ENCODE measurements at places on chromosomes 5 and 9.

DNA sequence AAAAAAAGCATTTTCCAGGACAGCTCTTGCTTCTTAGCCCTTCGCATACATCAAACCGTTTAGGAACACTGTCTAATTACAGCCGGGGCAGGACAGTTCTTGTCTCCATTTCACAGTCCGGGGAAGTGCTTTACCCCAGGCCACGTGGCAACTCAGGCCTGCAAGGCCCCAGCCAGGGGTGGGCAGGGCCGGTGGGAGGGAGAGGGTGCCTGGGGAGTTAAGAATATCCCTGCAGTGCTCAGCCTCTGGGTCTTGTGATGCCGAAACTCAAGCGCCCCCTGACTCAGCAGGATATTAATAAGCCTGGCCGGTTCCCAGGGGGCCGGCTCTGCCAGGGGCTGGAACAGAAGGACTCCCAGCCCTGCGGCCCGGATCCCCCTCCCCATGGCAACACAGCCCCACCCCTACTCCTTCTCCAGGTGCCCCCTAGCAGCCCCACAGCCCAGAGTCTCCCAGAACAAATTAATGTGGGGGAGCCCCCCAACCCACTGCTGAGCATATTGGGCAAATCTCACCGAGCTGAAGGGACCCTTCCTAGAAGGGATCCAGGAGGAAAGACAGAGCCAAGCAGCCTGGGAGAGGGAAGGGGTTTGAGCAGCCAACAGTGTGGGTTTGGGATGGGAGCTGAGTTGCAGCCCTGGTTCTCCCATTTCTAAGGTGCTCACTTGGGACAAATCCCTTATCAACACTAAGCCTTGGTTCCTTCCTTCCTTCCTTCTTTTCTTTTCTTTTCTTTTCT, 45.3 kb downstream of the PLPP7 start:
- DNase-seq, result no peak

GRCh38 chr5:167797933-167798332, 493.5 kb upstream of the WWC1 start:
- DNase-seq, result no peak

- DNase-seq, result no peak
Measured at GRCh38 chr5:177353093-177353492, 1.6 kb upstream of the LMAN2 start.

DNA sequence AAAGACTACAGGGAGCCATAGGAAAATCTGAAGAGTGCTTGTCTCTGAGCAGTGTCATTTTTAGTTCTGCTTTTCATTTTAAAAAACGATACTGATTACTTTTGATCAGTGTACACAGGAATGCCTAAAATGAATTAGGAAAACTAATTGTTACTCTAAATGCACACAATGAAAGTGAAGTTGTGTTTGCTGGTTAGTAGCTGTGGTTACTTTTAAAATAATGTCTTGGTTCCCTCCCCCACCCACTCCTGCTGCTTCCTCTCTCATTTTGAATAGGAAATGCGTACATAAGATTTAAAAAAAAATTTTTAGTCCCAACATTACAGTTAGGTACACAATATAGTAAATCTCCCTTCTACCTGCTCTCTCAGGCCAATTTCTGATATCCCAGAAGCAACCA, 47.5 kb upstream of the PLPP1 start:
- DNase-seq, result no peak

GRCh38 chr5:73495772-73496335, 2.4 kb upstream of the BTF3 start:
- no peak for DNase-seq

DNA sequence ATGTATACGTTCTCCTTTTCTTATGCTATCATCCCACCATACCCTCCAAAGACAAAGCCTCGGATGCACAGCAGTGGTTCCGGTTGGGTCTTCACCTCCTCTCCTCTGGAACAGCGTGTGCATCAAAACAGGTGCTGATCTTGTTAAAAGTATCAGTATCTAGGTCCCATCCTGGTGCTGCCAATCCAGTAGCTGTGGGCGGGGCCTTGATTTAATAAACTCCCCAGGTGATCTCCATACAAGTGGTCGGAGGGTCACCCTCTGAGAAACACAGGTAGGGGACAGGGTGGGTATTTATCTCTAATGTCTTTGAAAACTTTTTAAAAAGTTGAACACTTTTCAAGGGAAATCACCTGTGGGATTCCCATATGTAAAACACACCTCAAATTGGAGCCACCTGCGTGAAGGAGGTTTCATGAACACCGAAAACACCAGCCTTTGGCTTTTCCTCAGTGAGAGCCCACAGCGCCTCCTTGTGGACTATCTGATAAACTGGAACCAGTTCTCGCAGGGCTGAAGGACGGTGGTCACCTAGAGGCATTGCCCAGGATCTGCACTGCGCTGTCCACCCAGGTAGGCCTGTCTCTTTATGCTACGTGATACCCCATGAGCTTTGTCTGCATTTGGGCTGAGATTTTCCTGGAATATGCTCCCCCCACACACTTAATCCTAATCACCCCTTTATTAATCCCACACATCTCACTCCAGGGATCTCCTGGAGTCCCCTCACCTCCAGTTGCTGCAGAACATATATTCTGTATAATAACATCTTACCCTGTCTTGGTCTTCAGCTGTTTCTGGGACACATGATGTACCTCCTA, 80.5 kb upstream of the EPB41L4B start:
- DNase-seq, result no peak

GRCh38 chr5:143449772-143450171, 46.3 kb upstream of the NR3C1 start:
- DNase-seq, result no peak

DNA sequence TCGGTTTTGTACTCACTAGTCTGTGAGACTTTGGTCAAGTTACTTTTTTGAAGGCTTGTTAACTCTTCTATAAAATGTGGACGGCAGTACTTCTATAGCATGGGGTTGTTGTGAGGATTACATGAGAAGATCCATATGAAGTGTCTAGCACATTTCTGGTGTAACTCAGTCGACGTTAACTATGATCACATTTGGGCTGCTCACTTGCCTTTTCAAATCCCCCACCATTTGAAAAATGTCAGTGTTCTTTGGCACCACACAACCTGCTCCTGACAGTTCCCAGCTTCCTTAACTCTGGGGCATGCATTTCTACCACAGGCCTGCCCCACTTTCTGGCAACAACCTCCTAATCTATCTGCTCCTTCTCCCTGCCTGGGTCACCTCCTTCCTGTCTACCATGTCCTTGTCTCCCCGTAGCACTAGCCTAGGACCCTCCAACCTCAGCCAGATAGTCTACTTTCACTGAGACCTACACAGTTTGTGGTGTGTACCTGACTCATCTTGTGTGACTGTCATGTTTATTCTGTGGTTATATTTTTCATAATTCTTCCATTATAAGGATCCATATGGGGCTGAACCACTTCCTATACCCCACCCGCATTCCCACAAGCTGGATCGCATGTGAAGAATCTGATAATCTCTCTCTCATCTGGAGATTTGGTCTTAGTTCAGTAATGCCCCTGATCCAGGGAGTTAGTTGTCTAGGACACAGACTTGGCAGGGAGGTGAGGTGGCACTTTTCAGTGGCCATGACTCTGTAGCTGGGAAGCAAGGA, 30.2 kb upstream of the BASP1 start:
- no peak for DNase-seq

GRCh38 chr5:1983401-1983800, 100.7 kb upstream of the IRX4 start:
- no peak for DNase-seq

- no peak for DNase-seq
Measured at GRCh38 chr9:124839612-124840299, 13.5 kb upstream of the WDR38 start.

DNA sequence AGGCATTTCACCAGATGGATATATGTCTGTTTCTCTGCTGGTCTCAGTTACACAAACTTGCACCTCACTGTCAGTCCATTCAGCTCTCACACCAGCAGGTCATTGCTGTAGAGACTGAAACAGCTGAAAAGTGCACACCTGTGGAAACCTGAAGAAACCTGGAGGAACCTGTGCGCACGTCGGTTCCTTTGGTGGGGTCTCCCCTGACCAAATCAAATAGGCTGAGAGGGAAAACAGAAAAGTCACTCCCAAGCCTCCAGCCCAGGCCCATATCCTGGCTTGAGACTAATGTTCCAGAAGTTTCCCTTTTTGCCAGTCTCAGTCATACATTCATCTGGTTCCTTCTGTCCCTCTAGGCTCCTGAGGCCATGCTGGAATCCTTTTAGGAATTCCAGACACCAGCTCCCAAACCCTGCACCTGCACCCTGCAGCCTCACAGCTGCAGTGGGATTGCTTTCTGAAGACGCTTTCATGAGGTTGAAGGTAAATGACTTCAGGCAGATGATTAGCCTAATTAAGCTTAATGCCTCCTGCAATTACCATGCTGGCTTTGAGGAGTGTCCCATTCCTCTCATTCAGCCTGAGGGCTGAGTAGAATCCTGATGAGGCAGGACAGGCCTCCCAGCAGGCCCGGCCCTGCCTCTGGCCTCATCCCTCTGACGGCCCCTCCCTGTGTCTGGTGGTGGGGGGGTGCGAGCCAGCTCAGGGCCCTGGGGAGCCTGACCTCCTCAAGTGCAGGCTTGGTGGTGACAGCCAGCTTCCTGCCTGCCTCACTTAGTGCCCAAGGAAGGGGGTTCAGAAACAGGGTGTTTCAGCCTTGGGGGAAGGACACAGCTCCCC, 24.3 kb upstream of the CXCL14 start:
- no peak for DNase-seq

- no peak for DNase-seq
Measured at GRCh38 chr5:8456846-8457186, 587.9 kb downstream of the MTRR start.

DNA sequence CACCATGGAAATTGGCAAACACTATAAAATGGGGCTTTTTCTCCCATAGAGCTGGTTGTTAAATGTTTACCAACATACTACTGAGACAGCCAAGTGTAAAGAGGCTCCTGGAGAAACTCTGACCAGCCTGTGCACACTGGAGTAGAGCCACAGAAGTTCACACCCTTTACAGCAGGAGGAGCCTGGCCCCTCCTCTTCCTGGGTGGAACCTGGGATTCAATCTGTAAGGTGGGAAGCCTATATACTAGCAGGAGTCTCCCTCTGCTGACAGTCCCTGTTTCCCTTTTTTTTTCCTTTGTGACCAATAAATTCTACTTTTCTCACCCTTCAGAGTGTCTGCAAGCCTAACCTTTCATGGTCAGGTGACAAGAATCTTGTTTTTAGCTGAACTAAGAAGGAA, 10.4 kb upstream of the SLC30A5 start:
- no peak for DNase-seq

DNA sequence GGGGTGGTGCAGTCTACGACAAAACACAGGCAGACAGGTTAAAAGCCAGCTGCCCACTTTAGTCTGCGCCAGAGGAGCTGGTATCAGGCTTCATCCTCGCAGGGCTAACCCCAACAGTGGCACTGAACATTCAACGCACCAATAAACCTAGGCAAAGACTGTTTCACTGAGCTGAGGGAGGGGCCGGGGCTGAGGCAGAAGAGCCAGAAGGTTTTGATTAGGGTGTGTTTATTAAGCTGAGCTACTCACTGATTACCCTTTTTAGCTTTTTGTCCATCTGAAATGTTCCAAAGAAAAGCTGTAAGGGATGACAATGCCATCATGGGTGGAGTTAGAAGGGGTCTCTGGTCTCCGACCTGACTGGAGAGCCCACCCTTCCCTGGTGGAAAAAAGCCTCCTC, 1.4 kb downstream of the ZMYND19 start:
- no peak for DNase-seq

DNA sequence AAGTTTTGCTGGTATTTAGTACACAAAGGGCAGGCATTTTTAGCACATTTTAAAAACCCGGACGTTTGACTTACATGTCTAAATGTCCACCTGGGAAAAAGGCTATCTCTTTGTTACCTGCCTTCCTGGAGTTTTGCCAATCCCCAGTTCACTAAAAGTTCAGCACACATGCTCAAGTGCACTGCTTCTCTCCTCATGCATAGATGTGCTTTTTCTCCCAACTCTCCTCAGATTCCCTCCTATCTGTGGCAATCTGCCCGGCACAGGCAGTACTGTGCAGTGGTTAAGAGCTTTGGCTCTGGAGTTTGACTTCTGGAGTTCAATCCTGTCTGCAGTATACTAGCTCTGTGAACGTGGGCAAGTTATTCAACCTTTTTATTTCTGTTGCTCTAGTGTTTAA, 8.3 kb upstream of the CCNO start:
- no peak for DNase-seq

- no peak for DNase-seq
Measured at GRCh38 chr5:114120166-114120565, 241.7 kb upstream of the KCNN2 start.

GRCh38 chr5:168570490-168571328, 8.5 kb downstream of the PANK3 start:
- no peak for DNase-seq

GRCh38 chr9:128912270-128912853, 8.4 kb upstream of the PHYHD1 start:
- DNase-seq, result no peak

GRCh38 chr9:108637340-108637739, 218.4 kb downstream of the ACTL7B start:
- no peak for DNase-seq

- DNase-seq, result no peak
Measured at GRCh38 chr5:154199671-154200220, 9.2 kb downstream of the GALNT10 start.

DNA sequence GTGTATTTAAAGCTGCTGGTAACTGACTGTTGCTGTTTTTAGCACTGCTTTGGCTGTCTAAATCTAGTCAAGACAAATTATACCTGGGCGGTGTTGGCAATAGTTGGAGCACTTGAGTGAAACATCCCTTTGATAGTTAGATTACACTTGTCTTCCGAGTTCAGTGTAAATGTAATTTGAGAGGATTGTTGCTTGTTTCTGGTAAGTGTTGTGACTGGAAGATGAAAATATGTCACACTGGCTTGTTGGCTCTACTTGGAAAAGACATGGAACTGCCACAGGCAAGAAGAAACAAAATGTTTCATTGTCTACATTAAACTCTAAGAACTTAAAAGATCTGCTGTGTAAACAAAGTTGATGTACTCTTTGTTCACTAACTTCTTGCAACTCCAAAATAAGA, 49.2 kb upstream of the PTPRD start:
- DNase-seq, result no peak

DNA sequence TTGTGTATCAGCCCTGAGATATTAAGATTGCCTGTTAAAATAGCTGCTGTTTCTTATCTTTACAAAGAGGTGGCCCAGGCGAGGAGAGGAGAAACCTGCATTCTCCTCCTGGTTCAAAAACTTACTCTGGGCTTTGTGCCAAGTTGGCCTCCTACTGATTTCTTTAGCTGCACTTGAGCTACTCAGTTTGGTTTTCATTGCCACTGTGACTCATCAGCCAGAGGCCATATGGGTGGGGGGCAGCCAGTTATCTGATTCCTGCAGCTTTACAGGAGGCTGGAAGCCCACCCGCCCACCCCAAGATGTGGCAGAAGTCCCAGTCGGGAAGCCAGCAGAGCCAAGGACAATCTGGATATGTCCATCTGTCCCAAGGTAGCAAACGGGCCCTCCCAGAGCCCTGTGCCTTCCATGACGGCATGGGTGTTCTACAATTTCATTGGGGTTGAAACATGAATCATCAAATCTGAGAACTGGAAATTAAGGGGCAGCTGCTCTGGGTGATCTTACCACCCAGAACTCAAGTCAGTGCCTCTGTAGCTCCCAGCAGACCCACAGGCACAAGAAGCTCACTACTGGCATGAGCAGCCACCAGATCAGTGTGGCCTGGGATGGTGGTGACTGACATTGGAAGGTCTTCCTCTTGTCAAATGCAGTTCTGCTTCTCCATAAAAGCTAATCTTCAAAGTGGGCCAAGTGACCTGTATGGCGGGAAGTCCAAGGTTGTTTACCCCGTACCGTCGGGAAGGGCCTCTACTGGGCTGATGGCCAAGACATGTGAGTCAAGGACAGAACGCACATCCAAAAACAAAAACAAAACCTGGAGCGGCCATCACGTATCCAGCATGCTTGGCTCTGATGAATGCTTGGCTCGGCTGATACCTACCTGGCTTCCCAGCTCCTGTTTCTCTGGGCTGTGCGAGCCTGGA, 15.6 kb downstream of the FCN2 start:
- no peak for DNase-seq

All from activated T-cell treated with anti-CD3 and anti-CD28 coated beads, Interleukin-2, amount 50 U/mL, for 24 hours (primary cell).